ENCODE measurements at places on chromosomes 13 and 19.

DNA sequence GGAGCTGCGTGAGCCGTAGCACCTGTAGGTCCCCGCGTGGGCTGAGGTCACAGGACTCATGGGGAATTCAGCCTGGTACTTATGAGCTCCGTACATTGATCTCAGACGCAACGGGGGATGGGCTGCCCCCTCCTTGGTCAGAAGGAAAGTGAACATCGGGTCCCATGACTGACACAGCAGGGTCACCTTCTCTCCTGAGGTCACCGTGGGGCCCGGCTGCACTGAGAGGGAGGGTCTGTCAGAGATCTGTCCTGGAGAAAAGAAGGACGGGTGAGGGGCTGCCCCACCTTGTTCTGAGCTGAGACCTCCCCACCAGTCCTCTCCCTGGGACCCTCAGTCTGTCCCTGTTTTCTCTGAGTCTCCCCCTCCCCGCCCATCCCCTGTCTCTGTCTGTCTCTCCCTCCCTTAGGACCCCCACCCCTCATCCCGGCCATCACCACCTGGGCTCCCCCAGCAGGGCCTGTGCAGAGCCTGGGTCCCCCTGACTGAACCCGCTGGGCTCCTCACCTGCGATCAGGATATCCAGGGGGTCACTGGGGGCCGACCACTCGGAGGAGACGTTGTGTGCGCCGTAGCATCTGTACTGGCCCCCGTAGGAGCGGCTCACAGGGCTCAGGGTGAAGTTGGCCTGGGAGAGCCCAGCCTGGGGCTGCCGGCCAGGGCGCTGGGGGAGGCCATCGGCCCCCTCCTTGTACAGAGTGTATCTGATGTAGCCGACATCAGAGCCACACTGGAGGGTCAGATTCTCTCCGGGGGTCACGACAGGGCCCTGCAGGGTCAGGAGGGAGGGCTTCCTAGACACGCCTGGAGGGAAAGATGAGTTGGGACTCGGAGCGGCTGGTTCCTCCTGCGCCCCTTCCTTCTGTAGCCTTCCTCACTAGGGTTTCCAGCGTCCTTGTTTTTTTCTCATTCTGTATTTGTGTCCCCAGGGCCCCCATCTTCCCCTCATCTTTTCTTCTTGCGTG, 1.8 kb downstream of the LILRA4 start:
- no peak for DNase-seq

GRCh38 chr19:43594710-43595604, 977 bp downstream of the IRGQ start:
- no peak for DNase-seq

- DNase-seq, result no peak
These were observed 61.8 kb downstream of the RXFP2 start for GRCh38 chr13:31801088-31801487.

DNA sequence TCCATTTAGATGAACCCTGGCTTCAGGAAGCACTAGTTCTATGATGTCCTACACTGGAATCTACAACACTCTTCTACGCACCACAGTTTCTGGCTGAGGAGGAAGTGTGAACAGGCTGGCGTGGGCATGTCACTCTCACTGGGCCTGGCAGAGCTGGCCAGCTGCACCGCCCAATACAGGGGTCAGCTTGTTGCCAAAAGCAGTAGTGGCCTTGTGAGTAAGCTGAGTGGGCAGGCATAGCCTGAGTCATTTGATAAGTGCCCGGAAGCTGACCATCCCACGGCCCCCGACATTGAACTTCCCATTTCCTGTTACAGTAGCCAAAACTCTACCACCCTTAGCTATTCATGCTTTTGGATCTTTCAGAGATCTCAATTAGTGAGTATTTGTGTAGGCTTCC, 240.9 kb upstream of the SERP2 start:
- DNase-seq, result no peak

GRCh38 chr19:13441810-13442512, 64.3 kb downstream of the CACNA1A start:
- DNase-seq, result no peak

GRCh38 chr13:111115965-111116521, 933 bp downstream of the ARHGEF7 start:
- DNase-seq, result no peak

Data from non-pigmented ciliary epithelial cell (primary cell).